ENCODE measurements at places on chromosomes 5 and 9. TPM values are rescaled to one million over a fixed set of nuclear protein-coding genes. Genes with fewer than 3 reads are reported as not detected.

DNA sequence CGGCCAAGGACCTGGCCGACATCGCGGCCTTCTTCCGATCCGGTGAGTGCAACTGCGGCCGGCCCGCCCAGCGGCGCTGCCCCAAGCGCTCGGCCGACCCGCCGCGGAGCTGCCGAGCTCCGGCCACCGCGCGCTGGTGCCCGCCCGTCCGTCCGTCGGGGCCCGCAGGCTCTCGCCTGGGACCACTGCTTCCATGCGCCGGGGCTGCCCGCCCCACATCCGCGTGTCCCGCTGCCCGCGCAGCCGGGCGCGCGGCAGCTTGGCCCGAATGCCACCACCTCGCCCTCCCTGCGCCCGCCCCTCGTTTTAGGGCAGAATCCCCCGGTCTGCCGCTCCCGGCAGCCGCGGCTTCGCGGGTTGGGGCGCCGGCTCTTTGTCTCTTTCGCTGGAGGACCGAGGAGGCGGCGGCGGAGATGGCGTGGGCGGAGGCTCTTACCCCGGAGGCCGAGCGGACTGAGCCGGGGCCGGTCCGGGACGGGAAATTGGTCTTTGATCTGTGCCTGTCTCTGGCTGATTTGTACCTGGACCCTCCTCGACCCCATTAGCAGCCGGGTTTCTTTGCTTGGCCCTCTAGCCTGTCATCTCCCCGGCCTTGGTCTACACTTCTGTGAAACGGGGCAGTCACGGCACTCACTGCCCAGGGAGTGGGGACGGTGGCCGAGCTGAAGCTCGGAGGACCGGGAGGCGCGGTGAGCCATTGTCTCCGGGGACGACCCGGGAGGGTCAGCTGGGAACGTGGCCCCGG is 871 bp downstream of the TRIO start:
- DNase-seq, result peak; percentile 56
- peak overlapping the region; percentile 15 for H3K27ac ChIP-seq
- H3K4me3 ChIP-seq, result peak overlapping the region; percentile 77
- H3K4me1 ChIP-seq, result peaks cover 8% of the 10 kb centered on the region
- no peaks in the 10 kb centered on the region for H3K36me3 ChIP-seq

Gene ANKRD31
- 0.99 TPM for total RNA-seq

DNA sequence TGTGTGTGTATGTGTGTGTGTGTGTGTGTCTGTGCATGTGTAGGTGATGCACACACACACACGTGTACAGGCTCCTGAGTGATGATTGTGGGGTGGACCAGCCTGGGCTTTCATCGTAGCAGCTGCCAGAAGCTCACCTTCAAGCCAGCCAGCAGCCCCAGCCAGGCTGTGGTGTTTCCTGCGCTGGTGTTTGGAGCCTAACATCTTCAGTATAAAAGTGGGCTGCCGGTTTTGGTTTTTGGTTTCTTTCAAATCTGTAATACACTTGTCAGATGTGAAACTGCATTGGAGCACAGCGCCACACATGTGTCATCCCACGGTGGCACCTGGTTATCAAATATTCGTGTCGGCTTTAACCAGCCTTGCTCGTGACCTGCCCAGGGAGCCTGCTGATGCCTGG is 114.2 kb downstream of the OLFM1 start:
- DNase-seq, result no peak
- H3K4me1 ChIP-seq, result no peaks in the 10 kb centered on the region
- no peaks in the 10 kb centered on the region for H3K36me3 ChIP-seq
- no peak overlapping the region for H3K4me3 ChIP-seq

DNA sequence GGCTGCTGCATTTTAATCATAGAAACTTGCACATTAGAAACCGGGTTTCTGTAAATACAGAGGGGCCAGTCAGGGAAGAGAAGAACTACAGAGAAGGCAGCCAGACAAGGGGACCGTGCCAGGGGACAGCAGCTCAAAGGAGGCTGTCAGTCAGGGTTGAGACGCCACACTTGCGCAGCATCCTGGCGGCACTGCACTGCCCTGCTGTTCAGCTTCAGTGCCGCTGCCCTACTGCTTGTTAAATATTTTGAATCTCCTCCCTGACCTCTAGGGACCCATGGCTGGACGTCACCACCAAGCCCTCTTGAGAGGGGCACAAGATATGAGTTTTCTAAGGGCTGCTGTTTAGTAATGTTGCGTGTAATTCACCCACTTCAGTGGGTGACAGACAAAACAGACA is 43.6 kb upstream of the ZBTB43 start:
- no peak overlapping the region for H3K4me3 ChIP-seq
- no peak overlapping the region for H3K27ac ChIP-seq
- no peaks in the 10 kb centered on the region for H3K4me1 ChIP-seq
- no peaks in the 10 kb centered on the region for H3K36me3 ChIP-seq
- DNase-seq, result no peak
- no peaks in the 10 kb centered on the region for H3K27me3 ChIP-seq

DNA sequence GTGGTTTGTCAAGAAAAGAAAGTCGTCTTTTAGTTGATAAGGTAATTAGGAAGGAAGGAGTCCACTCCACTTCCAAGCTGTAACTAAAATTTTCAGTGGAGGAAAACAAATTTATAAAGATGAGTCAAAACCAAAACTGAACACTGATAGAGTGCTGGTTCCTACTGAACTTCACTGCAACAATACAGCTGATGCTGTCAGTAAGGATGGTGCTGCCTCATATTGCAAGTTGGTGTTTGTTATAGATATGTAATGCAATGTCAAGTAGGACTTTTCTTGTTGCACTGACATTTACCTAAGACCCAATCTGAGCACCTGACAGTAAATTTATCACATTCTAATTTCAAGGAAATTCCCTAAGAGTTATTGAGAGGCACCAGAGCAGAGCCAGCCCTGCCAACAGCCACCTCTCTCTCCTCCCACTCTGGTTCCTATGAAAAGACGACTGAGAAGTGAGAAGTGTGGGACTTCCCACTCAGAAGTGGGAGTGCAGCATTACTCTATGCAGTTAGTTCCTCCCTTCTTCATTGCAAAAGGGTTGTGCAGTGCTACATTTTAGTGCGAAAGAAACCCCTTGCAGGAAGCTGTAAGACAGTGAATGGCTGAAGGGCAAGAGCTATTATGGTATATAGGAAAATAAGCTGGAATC is 350.8 kb downstream of the NFIB start:
- no peak overlapping the region for H3K4me3 ChIP-seq
- no peak overlapping the region for H3K27ac ChIP-seq
- no peak for DNase-seq
- H3K36me3 ChIP-seq, result no peaks in the 10 kb centered on the region

Gene FOXD4L4
- total RNA-seq, result not detected

Gene TLE4
- total RNA-seq, result 30.8 TPM

DNA sequence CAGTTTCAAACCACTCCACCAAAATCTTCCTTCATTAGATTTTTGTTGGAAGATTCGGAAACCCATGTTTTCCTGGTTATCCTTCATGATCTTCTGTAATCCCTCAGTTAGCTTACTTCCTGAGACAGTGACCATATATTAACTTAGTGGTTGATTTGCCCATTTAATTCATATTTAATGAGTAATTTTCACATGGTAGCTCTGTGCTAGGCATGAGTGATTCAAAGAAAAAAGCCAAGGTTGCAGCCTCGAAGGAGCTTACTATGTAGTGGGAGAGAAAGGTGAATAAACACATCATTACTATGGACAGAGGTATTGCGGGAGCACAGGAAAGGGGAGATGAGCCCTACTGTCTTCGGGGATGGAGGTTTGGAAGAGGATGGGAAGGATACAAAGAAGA is 158.5 kb downstream of the TLE1 start:
- no peak overlapping the region for H3K4me3 ChIP-seq
- H3K27me3 ChIP-seq, result peaks cover 3% of the 10 kb centered on the region
- DNase-seq, result no peak
- no peak overlapping the region for H3K27ac ChIP-seq

Gene STK10
- 143 TPM for total RNA-seq

Gene PCDHGC4
- not detected for total RNA-seq

Gene ADAMTSL2
- 0.25 TPM for total RNA-seq

- H3K27me3 ChIP-seq, result peaks cover 11% of the 10 kb centered on the region
- no peak overlapping the region for H3K27ac ChIP-seq
- H3K36me3 ChIP-seq, result no peaks in the 10 kb centered on the region
- no peaks in the 10 kb centered on the region for H3K4me1 ChIP-seq
Measured at GRCh38 chr5:169350759-169351240, 49.9 kb upstream of the SLIT3 start.

Gene EQTN
- not detected for total RNA-seq

DNA sequence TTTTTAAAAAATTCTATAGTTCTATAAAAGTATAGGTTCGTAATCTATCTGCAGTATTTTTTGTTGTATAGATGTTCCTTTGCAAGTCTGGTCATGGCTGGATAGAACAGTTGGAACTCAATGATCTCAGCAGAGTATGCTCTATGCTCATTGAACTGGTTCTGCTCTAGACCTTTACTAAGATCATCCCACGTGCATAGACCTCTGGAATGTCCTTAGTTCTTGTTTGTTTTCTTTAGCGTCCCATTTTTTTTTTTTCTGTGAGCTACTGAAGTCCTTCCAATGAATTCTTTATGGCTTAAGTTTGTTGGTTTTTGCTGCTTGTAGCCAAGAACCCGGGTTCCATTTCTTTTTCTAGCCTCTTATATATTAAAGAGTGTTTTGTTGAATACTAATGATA is 3.5 kb downstream of the TMEM38B start:
- H3K4me1 ChIP-seq, result peaks cover 41% of the 10 kb centered on the region
- H3K27ac ChIP-seq, result no peak overlapping the region
- no peak for DNase-seq
- H3K4me3 ChIP-seq, result no peak overlapping the region

- H3K27me3 ChIP-seq, result no peaks in the 10 kb centered on the region
- peaks cover 61% of the 10 kb centered on the region for H3K36me3 ChIP-seq
- H3K27ac ChIP-seq, result no peak overlapping the region
- H3K4me3 ChIP-seq, result no peak overlapping the region
Measured at GRCh38 chr5:31469886-31470285, 62.0 kb downstream of the DROSHA start.

DNA sequence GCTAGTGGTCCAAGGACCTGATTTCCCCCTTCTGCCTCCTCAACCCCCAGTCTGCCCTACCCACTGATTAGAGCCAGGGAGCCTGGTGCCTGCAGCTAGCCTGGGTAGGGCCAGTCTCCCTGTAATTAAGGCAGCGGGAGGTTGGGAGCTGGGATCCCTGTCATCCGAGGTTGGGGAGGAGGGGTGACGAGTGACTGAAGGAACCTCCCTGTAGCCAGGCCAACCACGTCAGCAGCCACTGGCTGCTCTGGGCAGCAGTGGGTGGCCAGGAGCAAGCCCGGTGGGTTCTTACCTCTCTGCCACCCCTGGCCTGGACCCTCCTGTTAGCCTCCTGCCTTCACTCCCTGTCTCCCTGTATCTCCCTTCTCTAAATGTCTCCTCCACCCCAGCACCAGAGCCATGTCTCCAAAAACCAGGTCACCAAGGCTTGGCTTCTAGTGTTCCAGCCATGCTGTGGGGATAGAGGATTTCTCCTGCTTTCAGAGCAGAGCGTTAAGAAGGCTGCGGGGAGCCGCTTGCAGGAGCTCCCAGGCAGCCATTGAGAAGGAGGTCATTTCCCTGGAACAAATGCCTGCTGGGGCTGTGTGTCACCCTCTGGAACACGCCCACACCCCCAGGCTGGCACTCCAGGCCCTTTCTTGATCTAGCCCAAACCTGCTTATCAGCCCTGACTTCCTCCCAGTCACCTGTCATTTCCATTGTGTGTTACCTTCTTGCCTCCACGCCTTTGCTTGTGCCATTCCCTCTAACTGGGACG is 65.0 kb upstream of the GGTA1 start:
- H3K36me3 ChIP-seq, result no peaks in the 10 kb centered on the region
- no peak overlapping the region for H3K4me3 ChIP-seq
- no peak overlapping the region for H3K27ac ChIP-seq
- H3K4me1 ChIP-seq, result no peaks in the 10 kb centered on the region
- DNase-seq, result no peak

Gene PCDHGA1
- 0.07 TPM for total RNA-seq

DNA sequence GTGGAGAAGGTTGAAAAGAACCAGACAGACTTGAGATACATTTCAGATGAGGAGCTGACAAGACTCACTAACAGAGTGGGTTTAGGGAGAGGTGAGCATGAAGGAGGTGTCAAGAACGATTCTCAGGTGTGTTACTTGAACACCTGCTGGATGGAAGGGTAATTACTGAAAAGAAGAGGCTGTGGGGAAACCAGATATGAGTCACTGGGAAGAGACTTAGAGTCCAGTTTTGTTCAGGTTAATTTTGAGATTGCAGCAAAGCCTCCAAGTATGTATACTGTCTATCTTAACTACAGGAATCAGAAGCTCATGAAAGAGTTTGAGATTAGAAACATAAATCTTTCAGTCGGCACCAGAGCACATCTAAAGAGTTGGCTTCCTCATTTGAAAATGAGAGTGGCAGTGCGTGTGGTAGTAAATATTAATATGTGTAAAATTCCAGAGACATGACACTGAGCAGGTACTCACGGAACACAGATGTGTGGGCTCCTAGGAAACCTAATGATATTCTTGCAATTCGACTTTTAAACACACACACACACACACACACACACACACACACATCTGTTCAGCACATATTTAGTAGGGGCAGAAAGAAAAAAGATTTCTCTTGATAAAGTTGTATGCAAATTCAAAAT is 197.1 kb downstream of the CDH18 start:
- no peak overlapping the region for H3K4me3 ChIP-seq
- no peaks in the 10 kb centered on the region for H3K36me3 ChIP-seq
- no peaks in the 10 kb centered on the region for H3K27me3 ChIP-seq
- no peaks in the 10 kb centered on the region for H3K4me1 ChIP-seq
- H3K27ac ChIP-seq, result no peak overlapping the region

DNA sequence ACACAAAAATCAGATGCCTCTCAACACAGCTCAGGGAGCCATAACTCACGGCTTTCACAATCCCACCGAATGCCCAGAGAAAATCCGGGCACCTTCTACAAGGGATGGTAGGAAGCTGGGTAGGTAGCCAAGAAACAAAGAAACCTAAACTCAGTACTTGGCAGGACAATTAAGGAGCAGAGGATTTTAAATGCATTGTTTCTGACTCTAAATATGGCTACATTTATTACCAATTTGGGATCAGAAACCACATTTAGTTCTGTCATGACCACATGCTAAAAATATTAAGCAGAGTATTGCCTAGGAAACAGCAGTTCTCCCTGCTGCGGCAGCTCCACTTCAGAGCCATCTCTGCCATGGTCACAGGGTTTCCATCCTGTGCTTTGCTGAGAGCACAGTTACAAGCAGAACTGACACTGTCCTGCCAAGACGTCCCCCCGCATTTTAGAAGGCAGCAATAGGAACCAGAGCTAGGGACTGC is 57.5 kb downstream of the SIL1 start:
- no peak for DNase-seq
- H3K4me1 ChIP-seq, result peaks cover 35% of the 10 kb centered on the region
- H3K27me3 ChIP-seq, result no peaks in the 10 kb centered on the region
- H3K4me3 ChIP-seq, result no peak overlapping the region
- no peak overlapping the region for H3K27ac ChIP-seq

Gene PCDHA9
- total RNA-seq, result not detected

- H3K4me3 ChIP-seq, result no peak overlapping the region
- no peaks in the 10 kb centered on the region for H3K4me1 ChIP-seq
- H3K36me3 ChIP-seq, result no peaks in the 10 kb centered on the region
- no peak overlapping the region for H3K27ac ChIP-seq
- DNase-seq, result peak; percentile 68
- peaks cover 18% of the 10 kb centered on the region for H3K27me3 ChIP-seq
Measured at GRCh38 chr9:764105-764524, 77.4 kb upstream of the DMRT1 start.
